ENCODE measurements at places on chromosomes 16 and 17. TPM values are rescaled to one million over a fixed set of nuclear protein-coding genes. Genes with fewer than 3 reads are reported as not detected.

DNA sequence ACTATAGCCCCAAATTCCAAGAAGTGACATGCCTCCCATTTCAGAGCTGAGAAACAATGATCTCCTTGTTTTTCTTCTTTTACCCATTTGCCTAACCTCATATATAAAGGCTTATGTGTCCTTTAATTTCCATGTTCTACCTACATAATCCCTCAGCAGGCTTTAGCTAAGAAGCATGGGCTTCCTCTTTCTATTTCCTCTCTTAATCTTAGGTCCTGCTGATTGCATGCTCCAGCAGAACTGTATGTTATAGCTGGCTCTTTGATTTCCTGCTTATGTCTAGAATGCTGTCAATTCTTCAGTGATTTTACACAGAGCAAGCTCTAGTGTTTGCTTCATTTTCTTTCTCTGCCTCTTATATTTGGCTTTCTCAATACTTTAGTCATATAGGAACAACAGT, 151.7 kb upstream of the COX10 start:
- DNase-seq: no peak

DNA sequence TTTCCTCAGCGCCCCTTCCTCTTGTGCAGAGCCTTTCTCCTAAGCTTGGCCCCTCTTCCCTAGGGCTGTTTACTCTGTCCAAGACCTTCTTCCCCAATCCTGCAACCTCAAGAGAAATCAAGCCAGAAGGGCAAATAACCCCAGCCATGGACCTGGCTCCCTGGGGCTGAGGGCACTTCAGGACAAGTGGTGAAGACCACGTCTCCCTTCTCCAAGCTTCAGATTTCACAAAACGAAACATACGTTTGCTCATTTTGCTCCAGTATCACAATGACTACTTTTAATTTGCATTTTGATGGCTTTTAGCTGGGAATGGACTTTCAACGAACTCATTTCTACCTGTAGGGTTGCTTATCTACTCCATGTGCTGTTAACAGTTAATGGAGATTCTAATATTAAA, 139.8 kb upstream of the CACNG5 start:
- no peak for DNase-seq

DNA sequence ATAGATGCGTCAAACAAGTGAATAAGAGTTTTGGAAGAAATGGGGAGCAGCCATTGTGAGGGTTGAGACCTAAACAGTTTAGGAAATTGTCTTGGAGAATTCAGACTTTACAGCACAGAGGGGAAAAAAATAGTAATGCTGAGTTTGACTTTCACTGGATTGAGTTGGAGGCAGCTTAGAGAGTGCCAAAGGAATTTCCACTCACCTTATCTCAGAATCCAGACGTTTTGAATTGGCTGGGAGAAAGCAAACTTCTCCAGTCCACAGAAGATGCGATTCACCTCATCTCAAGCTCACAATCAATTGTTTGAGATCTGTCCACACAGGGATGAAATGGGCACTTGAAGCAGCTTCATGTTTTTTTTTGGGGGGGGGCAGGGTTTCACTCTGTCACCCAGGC, 663.5 kb upstream of the SALL1 start:
- no peak for DNase-seq

The INCA1 gene
- 0.71 TPM for total RNA-seq

DNA sequence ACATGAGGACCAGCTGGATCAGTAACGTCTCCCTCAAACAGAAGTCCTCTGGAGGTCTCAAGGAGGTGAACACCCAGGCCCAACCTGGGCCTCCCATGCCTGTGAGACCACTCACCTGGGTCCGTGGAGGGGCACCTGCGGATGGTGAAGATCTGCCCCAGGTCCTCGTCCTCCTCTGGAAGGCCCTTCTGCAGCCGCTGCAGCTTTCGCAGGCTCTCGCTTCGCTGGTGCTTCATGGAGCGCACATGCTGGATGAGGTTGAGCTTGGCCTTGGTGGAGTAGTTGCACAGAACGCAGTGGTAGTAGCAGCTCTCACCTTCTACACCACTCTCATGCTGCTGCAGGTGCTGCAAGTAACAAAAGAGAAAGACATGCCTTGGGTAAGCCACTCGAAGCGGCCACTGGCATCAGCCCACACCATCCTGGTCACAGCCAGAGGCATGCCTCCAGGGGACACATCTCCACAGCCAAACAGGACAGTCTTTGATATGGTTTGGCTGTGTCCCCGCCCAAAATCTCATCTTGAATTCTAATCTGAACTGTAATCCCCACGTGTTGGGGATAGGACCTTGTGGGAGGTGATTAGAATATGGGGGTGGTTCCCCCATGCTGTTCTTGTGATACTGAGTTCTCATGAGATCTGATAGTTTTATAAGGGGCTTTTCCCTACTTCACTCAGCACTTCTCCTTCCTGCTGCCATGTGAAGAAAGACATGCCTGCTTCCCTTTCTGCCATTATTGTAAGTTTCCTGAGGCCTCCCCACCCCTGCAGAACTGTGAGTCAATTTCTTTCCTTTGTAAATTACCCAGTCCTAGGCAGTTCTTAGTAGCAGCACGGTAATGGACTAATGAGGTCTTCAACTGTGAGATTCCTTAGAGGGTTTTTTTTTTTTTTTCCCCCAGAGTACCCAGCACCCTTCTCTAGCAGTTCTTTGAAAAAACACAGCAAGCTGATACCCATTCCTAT, 158.0 kb downstream of the ZFHX3 start:
- no peak for DNase-seq

- no peak for DNase-seq
Measured at GRCh38 chr17:47959825-47960655, 2.4 kb upstream of the PRR15L start.

GRCh38 chr17:46011711-46012505, 12.9 kb downstream of the STH start:
- no peak for DNase-seq

Measured in endothelial cell of umbilical vein (primary cell).